ACHN (cell line): ENCODE measurements at places on chromosomes 16 and 17.

DNA sequence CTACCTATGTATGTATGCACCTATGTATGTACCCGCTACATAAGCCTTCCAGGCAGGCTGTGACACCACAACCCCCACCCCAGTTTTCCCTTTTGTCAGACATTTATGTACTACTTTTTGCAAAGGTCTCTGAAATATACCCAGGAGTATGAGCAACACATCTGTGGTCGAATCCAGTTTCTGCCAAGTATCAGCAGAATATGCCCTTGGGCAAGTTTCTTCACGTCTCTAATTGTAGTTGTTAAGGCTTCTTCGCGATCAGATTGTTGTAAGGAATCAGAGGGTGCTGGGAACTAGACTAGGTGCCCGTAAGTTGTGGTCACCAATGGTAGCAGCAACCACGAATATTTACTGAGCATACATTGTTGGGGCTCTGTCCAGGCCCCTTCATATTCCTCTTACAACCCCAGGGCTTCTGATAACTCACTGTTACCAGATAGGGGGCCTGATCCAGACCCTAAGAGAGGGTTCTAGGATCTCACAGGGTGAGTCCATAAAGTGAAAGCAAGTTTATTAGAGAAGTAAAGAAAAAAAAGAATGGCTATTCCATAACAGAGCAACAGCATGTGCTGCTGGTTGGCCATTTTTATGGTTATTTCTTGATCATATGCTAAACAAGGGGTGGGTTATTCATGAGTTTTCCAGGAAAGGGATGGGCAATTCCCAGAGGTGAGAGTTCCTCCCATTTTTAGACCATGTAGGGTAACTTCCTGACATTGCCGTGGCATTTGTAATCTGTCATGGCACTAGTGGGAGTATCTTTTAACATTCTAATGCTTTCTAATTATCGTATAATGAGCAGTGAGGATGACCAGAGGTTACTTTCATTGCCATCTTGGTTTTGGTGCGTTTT, 16.6 kb downstream of the NUDT7 start:
- no peak for DNase-seq

DNA sequence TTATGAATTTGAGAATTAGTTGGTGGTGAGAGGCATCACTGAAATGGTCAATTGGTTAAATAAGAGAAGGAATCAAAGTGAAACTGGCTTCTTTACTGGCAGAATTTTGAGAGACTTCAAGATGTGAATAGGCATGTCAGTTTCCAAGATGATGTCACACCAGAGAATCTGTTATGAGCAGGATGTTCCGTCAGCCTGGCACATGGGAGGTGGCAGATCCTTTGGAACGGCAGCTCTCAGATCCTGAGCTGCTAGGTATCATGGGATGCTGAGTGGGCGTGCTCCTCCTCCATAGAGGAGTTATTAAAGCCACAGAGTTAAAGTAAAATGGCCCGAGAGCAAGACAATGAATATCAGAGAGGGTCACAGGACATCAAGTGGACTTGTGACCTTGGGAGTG, 444.3 kb upstream of the HSBP1 start:
- no peak for DNase-seq

- DNase-seq = no peak
These were observed 3.6 kb downstream of the HSF5 start for GRCh38 chr17:58484600-58484999.

GRCh38 chr17:28720247-28720996, 637 bp downstream of the RPL23A start:
- no peak for DNase-seq

- no peak for DNase-seq
These were observed 12.0 kb downstream of the TBC1D24 start for GRCh38 chr16:2486645-2487516.

- DNase-seq = no peak
These were observed 275.8 kb upstream of the MAF start for GRCh38 chr16:79876332-79876730.

DNA sequence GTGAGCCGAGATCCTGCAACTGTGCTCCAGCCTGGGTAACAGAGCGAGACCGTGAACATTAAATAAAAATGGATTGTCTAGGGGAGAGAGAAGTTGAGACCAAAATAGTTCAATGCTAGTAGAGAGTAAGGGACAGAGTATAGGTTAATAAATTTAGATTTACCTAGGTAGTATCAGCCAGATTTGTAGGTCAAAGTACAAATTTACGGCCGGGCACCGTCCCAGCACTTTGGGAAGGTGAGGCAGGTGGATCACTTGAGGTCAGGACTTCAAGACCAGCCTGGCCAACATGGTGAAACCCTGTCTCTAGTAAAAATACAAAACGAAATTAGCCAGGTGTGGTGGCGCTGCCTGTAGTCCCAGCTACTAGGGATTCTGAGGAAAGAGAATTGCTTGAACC, 12.2 kb upstream of the BMERB1 start:
- DNase-seq = no peak

- no peak for DNase-seq
These were observed 48.5 kb downstream of the TIMM22 start for GRCh38 chr17:1045456-1045855.

- no peak for DNase-seq
These were observed 296.5 kb upstream of the MAF start for GRCh38 chr16:79897104-79897452.

GRCh38 chr16:66524601-66525164, 25.2 kb downstream of the TK2 start:
- no peak for DNase-seq

DNA sequence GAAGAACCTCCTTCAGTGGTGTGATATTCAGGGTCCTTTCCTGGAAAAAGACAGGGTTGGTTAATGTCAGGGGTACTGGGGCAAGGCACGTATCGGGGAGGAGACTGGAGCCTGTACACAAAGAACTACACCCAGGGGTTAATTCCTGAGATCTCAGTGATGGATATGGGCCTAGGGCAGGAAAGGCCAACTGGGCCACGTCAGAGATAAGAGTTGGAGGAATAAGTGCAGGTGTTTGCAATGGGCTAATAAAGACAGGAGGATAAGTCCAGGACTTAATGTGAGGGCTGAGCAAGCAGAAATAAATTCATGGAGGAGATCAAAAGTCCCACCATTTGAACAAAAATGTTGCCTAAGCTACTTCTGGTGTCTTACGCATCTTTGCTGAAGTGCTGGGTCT, 10.4 kb upstream of the HERPUD1 start:
- DNase-seq = no peak

DNA sequence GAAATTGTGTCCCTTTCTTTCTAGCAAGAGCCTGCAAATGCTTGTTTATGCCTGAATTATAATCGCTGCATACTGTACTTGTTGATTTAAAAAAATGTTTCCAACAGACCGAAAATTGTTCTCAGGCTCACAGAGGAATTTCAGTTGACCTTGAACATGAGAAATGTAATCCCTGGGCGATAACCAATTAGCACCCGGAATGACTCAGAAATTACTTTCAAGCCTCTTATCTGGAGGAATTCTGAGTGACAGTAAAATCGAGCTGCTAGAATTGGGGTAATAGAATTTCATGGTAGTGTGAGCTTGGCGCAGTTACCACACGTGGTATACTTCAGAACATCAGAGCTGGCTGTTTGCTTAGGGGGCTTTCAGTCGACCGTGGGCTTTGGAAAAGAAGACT, 139.1 kb upstream of the CACNG3 start:
- no peak for DNase-seq

DNA sequence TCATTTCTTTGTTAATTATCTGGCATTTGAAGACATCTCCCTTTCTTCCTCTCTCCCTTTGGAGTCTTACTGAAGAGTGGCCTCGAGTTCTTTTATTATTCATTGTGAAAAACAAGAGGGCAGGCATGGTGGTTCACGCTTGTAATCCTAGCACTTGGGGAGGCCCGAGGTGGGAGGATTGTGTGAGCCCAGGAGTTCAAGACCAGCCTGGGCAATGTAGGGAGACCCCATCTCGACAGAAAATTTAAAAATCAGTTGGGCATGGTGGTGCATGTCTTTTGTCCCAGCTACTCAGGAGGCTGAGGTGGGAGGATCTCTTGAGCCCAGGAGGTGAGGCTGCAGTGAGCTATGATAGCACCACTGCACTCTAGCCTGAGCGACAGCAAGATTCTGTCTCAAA, 20.1 kb downstream of the BPTF start:
- no peak for DNase-seq

DNA sequence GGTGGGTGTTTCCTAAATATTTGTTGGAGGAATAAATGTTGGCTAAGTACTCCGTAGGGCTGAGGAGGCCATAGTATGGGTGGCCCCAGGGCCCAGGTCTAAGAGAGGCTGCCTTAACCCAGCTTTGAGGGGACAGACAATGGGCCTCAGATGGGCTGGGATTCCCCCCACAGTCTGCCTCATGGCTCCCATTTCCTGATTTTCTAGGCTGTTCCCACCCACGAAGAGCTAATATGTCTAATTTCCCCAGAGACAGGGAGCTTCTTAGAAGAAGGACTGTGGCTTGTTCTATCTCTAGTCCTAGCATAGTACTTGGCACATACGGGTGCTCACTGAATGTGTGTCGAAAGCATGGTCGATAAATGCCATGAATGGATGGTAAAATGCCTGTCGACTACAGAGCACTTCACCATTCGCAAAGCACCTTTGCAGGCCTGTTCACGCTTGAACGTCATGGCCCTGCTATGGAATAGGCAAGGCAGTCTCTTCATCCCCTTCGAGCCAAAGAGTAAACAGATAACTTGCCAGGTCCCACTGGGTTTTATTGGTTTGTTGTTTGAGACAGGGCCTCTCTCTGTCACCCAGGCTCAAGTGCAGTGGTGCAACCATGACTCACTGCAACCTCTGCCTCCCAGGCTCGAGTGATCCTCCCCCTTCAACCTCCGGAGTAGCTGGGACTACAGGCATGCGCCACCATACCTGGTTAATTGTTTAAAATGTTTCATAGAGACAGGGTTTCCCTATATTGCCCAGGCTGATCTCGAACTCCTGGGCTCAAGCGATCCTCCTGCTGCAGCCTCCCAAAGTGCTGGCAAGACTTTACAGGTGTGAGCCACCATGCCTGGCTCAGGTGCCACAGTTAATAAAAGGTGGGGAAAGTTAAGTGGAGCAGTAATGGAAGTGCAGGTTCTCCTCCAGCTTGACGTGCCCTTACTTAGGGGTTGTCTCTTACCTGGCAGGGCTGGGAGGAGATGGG, 9.7 kb downstream of the CHAD start:
- DNase-seq = no peak

DNA sequence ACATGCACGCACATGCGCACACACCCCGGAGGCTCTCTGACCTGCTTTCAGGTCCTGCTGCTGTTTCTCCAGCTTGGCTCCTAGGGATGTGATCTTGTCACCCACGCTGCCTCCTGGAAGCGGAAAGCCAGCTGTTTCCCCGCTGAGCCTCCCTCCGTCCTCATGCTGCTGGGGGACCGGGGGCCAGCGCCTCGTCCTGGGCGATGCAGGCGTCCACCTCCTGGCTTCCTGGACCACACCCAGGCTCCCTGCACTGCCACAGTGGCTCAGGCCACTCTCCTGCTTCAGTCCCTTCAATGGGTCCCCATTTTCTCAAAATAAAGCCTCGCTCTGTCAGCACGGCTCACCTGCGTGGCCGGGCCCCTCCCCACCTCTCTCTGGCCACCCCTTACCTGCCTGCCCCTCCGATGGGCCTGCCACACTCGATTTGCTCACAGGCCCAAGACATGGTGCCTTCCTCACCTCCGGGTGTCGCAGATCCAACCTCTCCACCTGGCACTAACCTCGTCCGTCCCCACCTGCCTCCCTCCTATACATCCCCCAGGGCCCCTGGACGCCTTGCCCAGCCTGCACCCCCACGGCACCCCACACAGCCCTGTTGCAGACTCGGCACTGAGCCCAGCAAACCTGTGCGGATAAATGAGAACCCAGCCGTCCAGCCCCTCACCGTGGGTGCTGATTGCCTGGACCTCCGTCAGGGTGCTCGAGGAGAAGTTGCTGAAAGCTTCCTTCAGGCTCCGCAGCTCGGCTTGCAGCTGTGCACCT, 6.6 kb downstream of the ASGR2 start:
- no peak for DNase-seq

DNA sequence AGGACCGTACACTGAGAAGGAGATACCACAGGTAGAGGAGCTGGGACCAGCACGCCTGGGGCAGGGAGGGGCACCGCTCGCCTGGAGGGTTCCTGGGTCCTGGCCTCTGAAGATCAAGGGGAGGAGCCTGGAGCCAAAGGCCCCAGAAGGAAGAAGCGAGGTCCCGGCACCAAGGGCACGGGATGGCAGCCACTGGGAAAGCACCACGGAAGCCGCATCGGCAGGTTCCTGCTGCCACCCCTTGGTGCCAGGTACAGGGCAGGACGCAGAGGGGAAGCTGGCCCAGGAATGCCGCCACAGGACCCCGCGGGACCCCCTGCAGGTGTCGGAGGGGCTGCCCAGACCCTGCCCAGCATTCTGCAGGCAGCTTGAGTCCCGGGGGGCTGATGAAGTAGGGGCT, 42.5 kb upstream of the CBFA2T3 start:
- no peak for DNase-seq

GRCh38 chr17:69819316-69820087, 255.5 kb upstream of the KCNJ16 start:
- DNase-seq = no peak

GRCh38 chr17:57530026-57530425, 215.1 kb downstream of the CCDC182 start:
- no peak for DNase-seq

- no peak for DNase-seq
These were observed 123.5 kb upstream of the CACNG5 start for GRCh38 chr17:66711401-66711800.

GRCh38 chr16:17032332-17032731, 438.4 kb downstream of the XYLT1 start:
- DNase-seq = no peak

DNA sequence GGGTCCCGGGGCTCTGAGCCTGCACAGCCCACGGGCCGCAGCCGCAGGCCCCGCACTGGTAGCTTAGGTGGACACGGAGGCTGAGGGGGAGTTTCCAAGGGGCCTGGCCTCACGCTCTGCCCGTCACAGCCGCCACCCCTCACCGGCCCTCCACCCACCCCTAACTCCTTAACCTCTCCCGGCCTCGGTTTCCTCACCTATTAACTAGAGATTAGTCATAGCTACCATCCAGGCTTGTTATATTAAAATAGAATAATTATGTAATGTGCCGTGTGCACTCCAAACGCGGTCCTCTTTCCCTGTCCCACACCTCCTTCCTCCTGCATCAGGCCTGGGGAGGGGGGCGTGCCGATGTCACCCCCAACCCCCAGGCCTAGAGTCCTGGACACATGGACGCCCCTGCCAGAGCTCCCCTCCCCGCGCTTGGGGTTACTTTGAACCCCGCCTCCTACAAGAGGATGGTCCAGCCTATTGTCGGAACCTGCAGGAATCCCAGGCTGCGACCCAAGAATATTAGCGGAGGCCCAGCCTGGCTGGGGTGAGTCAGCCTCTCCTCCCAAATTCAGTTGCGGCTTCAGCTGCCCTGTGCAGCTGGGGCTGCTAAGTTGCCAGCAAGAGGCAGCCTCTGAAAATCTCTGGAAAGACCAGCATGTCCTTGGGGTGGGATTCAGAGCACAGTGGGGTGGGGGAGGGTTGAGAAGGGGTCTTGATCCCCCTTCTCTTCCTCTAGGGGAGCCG, 17.3 kb downstream of the SOCS3 start:
- peak; percentile 94 for DNase-seq

GRCh38 chr16:30895627-30896260, 670 bp upstream of the CTF1 start:
- DNase-seq = no peak
